Right cardiac atrium (tissue), 5 donors: ENCODE measurements at places on chromosomes 4 and X.

GRCh38 chr4:122041312-122041711 is 89.5 kb upstream of the TRPC3 start:
- DNase-seq = peak; percentile 49

- no peak for DNase-seq
These were observed 51.2 kb downstream of the ZNF827 start for GRCh38 chr4:145887241-145887991.

DNA sequence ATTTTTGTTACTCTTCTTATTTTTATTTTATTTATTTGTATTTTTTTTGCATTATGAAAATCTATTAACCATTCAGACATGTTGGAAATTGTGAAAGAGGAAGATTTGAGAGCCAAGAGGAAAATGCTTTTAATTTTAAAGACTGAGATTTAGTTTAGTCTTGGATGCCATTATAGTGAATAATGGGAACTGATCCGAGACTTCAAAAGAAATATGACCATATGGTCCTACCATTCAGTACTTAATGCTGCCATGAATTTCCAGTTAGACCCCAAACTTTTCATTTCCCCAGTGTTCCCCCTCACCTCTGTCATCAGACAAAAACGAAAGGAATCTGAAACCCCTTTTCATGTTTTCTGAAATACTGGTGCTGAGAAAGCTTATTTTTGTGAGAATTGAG is 95.5 kb downstream of the TENM3 start:
- DNase-seq = no peak

DNA sequence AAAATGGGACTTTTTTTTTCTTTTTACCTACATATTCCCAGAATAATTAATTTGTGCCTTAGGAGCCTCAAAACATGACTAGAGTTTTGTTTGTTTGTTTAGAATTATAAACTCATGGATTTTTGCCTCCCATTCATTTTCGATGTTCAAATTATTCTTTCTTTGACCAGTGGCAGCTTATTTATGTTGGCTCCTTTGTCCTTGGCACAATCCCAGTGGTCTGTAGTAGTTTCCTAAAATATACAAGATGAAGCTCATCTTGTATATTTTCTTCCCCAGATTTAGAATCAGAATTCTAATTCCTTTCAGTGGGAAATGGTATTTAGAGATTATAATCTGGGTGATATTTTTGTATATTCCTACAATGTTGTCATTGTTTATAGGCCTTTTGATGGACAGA is 27.2 kb downstream of the DCK start:
- no peak for DNase-seq

GRCh38 chrX:116009861-116010710 is 160.5 kb upstream of the AGTR2 start:
- peak; percentile 60 for DNase-seq

DNA sequence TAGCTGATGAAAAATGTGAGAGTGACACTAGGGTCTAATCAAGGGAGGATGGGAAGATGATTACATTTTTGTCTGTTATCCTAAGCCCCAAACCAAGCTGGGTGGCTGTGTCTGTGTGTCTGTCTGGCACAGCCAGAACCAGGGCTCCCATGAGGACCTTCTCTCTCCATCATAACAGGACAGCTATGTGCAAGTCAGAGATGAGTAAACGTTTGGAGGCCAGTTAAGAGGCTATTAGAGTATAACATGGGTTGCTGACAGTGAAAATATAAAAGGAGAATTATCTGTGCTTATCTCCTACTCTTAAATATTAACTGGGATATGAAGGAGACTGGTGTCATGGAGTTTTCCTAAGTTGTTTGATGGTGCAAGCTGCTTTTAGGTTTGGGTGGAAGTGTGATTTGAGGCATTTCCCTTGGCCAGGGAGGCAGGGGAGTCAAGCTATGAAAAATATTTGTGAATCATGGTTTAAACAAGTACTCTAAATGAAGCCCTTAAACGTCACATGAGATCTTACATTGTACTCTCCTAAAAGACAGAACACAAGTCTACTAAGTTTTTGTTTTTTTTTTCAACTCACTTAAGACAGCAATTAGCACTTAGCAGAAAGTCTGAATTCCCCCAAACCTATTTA is 156.2 kb downstream of the ENOX2 start:
- no peak for DNase-seq

- DNase-seq = no peak
These were observed 118.8 kb downstream of the DDIT4L start for GRCh38 chr4:100071506-100071905.

DNA sequence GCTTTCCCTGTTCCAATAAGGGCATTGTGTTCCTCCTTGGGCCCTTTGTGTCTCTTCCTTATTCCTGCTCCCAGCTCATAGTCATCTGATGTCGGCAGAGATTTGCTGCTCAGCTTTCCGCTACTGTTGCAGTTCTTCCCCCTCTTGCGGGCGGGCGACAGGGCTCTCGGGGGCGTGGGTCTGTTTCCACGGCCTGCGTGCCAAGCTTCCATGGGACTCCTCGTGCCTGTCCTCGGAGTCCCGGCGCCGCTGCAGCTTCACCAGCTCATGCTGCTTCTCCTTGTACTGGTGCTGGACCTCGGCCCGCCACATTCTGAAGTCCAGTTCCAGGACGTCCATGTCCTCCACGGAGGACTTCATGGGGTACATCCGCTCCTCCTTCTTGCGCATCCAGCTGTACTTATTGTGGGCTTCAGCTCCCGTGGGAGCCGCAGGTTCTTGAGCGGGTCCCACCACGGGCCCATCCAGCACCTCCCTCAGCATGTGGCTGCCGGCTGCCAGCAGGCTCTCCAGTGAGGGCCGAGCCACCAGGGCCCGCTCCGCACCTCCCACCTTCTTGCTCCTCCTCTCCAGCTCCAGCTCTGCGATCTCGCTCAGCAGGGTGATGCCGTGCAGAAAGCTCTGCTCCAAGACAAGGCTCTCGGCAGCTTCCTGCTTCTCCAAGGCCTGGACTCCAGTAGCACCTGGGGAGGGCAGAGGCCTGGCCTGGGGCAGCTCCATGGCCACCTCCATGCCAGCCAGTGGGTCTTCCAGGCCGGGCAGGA is 74.1 kb upstream of the UCP1 start:
- peak; percentile 51 for DNase-seq

DNA sequence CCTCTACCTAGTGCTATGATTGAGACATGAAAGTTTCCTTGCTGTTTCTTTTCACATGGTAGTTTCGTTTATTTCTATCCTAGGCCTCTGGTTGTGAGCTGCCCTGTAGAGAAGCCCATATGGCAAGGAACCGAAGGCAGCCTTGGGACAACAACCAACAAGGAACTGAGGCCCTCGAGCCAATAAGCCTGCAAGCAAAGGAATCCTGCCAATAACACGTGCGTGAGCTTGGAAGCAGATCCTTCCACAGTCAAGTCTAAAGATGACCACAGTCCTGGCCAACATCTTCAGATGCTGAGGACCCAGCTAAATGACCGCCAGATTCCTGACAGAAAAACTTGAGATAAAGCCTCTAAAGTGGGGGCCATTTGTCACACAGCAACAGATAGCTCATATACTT is 100.4 kb upstream of the FAM9B start:
- DNase-seq = no peak

DNA sequence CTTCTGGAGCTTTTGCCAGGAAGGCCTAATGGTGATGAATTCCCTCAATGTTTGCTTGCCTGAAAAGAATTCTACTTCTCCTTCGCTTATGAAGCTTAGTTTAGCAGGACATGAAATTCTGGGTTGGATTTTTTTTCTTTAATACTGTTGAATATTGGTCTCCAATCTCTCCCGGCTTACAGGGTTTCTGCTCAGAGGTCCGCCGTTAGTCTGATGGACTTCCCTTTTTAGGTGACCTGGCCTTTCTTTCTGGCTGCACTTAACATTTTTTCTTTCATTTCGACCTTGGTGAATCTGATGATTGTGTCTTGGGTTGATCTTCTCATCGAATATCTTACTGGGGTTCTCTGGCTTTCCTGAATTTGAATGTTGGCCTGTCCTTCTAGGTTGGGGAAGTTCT is 17.2 kb upstream of the TMPRSS11A start:
- no peak for DNase-seq

- peak; percentile 53 for DNase-seq
These were observed 21.0 kb downstream of the SAT1 start for GRCh38 chrX:23803931-23804381.

DNA sequence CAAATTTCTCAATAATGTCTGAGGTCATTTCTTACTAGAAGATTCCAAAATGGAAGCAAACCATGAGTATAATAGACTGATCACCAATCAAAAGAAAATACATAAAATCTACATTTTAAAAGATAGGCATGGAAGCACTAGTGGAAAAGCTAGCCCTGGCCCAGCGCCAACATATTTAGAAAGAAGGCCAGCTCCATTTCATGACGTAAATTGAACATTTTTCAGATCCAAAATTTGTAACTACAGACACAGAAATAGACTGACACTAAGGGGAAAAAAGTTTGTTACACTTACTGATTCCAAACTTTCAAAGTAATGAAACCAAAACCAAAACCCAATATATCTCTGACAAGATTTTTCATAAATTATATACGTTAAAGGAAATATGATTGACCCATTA is 117.7 kb downstream of the ADAMTS3 start:
- DNase-seq = peak; percentile 82

DNA sequence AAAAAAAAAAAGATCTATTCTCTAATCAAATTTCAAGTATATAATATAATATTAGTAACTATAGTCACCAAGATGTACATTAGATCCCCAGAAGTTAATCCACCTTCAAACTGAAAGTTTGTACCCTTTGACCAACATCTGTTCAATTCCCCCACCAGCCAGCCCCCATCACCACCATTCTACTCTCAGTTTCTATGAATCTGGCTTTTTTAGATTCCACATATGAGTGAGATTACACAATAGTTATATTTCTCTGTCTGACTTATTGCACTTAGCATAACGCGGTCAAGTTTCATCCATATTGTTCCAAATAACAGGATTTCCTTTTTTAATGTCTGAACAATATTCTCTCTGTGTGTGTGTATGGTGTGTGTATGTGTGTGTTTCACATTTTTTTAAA is 33.7 kb upstream of the VMA21 start:
- no peak for DNase-seq

DNA sequence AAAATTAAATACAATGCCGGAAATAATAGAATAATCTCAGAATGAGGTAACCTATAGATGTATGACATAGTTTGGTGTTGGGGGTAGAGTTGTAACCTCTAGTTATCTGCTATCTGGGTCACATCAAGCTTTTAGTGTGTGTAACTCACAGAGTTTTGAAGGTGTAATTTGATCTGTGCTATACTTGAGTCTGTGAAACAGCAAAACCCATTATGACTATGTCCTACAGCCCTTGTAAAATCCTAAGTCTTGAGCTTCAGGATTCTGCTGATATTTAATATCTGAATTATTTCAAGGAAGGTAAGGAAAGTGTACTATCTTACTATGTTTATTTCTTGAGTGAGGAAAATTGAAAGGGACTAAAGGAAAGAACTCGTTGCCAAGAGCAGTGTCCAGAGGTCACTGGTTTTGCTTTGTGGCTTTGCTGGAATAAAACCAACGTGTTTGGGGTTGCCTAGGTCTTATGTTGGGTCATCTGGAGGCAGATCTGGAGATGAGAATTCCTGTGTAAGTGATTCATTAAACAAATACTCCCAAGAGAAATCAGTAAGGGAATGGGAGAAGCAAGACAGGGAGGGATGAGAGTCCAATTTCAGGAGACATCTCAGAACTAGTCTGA is 107.8 kb upstream of the CBLL2 start:
- no peak for DNase-seq

GRCh38 chr4:65917486-65917885 is 247.2 kb upstream of the EPHA5 start:
- DNase-seq = no peak

GRCh38 chrX:39953879-39954278 is 143.9 kb downstream of the BCOR start:
- peak; percentile 82 for DNase-seq

GRCh38 chrX:98067611-98068010 is 1183.9 kb downstream of the RPA4 start:
- DNase-seq = no peak

DNA sequence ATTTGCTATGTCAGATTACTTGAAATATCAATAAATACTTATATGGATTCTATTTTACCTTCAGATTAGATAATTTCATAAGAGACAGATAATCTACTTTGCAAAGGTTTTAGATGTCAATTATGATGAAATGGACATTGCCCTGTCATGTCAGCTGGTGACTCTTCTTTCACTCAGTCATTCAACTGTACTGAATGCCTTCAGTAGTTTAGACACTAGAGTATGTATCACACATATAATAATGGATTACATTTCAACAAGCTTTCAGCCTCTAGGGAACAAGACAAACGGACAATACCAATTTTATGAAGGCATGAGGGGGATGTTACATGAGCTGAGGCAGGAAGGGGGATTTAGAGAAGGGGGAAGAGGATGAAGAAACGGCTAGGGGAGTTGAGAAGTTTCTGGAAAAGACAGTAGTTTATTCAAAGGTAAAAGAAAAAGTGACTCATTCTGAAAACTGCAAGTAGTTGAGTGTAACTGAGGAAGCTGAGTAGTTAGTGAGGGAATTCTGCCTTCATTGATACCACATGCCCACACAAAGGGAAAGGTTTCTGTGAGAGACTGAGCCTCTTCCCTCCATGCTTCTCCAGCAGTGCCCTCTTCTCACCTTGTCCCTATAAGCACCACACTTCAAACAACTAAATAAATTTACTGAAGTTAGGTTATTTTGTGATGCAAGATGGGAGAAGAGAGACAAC is 25.7 kb downstream of the SLC9B2 start:
- no peak for DNase-seq

- no peak for DNase-seq
These were observed 641.3 kb downstream of the RPA4 start for GRCh38 chrX:97524997-97525396.

DNA sequence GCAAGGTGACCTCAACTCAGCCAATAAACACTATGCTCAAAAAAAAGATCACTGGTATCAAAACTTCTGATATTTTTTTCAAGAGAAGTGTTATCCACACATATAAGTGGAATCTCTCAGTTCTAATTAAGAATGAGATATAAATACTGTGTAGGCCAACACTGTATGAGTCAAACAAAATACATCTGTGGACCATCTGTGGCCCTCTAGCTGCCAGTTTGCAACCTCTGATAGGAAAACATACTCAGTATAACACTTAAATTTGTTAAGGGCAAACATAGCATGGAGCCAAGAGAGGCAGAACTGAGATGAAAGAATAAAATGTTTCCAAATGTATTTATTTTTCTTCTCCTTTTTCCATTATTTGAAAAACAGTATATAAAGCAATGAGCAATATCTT is 377.3 kb downstream of the ARAP2 start:
- no peak for DNase-seq

GRCh38 chrX:56765811-56766553 is 36.9 kb downstream of the NBDY start:
- DNase-seq = no peak

DNA sequence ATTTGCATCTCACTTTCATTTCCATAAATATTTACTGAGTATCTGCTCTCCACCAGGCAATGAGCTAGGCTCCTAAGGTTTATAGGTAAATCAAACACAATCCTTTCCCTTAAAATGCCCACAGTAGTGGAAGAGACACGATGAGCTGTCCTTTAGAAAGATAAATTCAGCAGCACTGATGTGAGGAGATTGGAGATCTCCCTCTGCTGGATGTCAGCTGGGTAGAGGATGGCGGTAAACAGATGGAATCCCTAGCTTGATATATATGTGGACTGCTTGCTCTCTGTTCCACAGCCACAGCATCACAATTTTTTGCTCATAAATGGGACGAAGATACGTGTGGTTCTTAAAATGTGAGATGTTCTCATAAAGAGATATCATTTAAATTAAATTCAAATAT is 216.4 kb upstream of the RASGEF1B start:
- DNase-seq = no peak
